H9 (cell line): ENCODE measurements at places on chromosomes 1 and 21.
A peak's percentile ranks its signal among the peaks of the same experiment; 100 is the strongest.

DNA sequence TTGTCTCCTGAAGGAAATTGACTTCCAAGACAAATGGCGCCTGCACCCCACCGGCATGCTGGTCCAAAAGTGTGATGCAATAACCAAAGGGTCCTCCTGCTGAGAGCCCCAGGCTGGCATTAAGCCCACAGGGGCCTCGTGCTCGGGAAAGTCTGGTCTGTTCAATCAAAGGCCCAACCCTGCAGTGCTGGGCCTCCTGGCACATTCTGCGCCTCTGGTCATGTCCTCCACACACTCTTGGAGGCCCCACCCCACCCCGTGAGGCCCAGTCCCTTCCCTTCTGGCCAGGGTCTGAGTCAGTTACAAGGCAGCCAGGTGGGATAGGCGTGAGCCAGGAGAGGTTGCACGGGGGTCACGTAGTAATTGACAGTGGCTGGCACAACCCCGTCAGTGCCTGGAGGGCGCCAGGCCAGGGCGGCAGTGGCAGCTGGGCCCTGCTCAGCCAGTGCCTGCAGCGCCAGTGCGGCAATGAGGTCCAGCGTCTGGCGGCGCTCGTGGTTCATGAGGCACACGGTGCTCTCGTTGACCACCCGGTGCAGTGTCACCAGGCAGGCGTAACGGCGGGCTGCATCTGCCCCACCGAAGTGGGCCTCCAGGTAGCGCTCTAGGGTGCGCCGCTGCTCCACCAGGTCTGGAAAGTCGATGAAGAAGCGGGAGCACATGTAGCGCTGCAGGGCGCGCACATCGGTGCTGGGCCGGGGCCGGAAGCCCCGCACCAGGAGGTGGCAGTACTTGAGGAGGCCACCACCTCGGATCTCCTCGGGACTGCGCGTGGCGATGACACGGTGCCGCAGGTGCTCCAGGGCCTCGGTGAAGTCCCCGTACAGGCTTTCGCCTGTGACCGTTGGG is 6.8 kb downstream of the TENT5B start:
- DNase-seq = peak; percentile 73

DNA sequence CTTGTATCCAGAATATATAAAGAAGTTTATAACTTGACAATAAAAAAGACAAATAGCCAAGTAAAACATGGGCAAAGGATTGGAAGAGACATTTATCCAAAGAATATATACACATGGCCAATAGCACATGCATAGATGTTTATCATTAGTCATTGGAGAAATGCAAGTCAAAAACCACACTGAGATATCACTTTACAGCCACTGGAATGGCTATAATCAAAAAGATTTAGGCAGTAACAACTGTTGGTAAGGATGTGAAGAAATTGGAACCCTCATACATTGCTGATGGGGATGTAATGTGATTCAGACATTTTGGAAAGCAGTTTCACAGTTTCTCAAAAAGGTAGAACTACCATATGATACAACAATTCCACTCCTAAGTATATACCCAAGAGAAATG is 51.1 kb downstream of the SLC44A5 start:
- no peak for DNase-seq

- DNase-seq = no peak
Observed at GRCh38 chr1:50705041-50705440, 255.0 kb downstream of the FAF1 start.

GRCh38 chr1:211424018-211424417 is 67.9 kb downstream of the RD3 start:
- no peak for DNase-seq

DNA sequence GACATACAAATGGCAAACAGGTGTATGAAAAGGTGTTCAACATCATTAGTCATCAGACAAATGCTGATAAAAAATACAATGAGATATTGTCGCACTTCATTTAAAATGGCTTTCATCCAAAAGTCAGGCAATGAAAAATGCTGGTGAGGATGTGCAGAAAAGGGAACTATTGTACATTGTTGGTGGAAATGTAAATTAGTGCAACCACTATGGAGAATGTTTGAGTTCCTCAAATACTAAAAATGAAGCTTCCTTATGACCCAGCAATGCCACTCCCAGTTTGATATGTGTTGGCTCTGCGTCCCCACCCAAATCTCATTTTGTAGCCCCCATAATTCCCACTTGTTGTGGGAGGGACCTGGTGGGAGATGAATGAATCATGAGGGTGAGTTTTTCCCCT is 309.7 kb upstream of the ZRANB2 start:
- no peak for DNase-seq

- DNase-seq = no peak
Observed at GRCh38 chr1:116724765-116725375, 29.4 kb upstream of the CD2 start.

DNA sequence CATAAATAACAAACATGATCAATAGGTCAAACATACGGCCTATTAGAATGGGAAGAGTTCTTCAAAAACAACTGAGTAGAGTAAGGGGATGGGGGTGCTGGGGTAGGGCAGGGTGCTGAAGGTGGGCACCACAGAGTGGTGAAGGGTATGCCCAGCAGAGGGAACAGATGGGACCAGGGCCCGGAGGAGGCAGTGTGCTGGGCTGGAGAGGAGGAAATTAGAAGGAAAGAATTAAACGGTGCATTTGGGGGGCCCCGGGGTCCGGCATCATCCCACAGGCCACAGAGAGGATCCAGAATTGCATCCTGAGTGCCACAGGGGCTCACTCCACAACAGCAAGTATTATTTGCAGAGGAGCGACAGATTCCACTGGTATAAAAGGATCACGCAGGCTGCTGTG is 94.5 kb downstream of the GLIS1 start:
- peak; percentile 3 for DNase-seq

DNA sequence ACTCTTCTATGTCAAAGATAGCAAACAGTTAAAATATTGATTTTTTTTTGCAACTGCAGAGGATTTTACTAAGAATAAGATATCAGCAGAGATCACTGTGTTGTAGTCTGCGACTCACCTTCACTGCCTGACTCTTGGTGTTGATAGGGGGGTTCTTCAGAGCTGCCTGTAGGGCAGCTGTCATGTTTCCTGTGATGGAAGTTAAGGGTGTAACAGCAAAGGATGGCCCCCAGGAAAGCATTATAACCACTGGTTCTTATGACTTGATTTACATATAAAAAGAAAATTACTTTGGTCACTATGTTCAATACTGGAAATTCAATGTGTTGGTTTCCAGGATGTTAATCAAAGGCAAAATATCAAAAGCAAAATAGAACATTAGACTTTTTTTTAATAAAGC is 2.6 kb downstream of the ARPC5 start:
- no peak for DNase-seq

- DNase-seq = peak; percentile 98
Observed at GRCh38 chr1:156129687-156130577, 15.4 kb downstream of the LMNA start.

- DNase-seq = no peak
Observed at GRCh38 chr1:236645016-236645680, 40.8 kb upstream of the HEATR1 start.

GRCh38 chr1:221045842-221046831 is 166.9 kb downstream of the HLX start:
- DNase-seq = no peak

DNA sequence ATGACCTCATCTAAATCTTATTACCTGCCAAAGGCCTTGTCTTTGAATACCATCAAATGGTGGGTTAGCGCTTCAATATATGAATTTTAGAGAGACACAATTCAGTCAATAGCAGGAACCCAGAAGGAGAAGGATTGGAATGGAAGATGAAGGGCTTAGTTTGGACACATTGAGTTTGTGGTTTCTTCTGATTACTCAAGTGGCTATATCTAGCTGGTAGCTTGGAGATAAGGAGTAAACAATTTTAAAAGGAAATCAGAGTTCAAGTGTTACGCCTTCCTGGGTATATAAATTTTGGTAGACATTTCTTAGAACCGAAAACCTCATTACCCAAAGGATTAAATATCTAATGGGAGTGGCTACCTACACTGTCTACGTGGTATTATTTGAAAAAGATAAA is 80.2 kb downstream of the RGS2 start:
- no peak for DNase-seq

DNA sequence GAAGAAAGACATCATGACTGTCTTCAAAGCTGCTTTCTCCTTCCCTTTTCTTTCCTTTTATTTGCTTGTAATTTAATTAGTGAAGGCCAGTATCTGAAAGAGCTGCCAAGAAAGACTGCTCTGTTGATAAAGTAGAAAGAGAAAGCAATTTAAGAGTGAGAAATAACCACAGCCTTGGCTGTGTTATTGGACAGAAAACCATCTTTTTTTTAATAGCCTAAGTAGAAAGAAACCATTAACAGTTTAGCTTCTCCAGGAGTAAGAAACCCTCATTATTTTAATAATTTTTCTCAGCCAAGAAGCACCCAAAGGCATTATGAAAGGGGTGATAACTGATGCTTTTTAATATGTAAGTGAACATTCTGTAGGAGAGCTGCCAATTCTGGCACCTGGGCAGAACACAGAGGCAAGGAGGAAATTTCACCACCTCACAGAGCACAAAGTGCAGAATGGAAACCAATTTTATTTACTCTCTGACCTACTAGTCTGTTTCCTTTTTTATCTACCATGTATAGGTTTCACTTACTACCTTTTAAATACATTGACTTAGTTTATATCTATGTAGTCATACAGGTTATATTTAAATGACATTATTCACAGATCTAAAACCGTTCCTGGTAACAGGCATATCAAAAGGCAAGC is 703.2 kb downstream of the MRPL39 start:
- DNase-seq = no peak

GRCh38 chr1:113904293-113904673 is 316 bp downstream of the AP4B1 start:
- peak; percentile 59 for DNase-seq

GRCh38 chr1:205939690-205940330 is 3.4 kb downstream of the SLC26A9 start:
- peak; percentile 86 for DNase-seq
